GM13977 (cell line): ENCODE measurements at places on chromosomes 7 and 10.

DNA sequence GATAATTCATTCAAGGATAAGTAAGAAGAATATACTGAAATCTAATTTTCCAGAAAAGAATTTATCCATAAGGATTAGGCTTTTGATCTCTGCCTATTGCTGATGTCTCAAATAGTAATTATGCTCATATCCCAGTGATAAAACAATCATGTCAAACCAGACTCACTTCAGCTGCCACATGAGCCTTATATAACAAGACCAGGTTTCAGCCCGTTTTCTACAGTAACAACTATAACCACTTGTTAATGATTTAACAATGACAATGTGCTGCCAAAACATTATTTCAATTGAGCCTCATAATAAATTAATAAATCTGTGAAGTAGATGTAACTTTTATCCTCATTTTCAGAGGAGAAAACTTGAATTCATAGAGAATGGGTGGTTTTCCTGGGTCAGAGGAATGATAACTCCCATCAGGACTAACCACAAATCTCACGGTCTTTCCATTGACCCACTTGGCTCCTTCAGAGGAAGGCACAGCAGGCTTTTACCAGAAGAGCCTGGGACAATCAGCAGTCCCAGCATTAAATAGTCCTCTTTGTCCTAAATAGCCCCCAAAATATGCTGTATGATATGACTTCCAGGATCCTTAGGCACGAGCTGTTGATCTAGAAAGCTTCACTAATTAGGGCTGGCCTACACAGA is 42.5 kb upstream of the SLIT1 start:
- DNase-seq, result no peak

GRCh38 chr10:112783351-112784021 is 166.6 kb upstream of the TCF7L2 start:
- no peak for DNase-seq

- DNase-seq, result no peak
These were observed 25.3 kb downstream of the ASNS start for GRCh38 chr7:97846945-97847344.

DNA sequence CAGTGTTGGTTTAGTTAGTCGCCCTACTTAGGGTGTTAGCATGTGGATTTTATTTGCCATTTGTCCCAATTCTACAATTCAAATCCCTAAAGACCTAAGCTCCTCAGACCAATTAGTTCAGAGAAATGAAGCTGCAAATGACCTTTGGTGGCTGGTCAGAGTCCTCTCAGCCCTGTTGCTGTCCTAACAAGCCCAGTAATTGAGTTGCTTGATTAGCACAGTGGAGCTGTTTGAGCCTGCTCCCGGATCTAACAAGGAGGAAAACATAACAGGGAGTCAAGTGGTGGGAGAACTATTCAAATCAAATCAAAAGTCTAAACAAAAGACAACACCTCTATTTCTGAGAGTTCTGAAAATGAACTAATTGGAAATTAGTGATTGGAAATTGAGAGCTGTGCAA is 22.1 kb downstream of the ZDHHC6 start:
- no peak for DNase-seq

GRCh38 chr7:92678291-92678920 is 88.2 kb upstream of the FAM133B start:
- no peak for DNase-seq

DNA sequence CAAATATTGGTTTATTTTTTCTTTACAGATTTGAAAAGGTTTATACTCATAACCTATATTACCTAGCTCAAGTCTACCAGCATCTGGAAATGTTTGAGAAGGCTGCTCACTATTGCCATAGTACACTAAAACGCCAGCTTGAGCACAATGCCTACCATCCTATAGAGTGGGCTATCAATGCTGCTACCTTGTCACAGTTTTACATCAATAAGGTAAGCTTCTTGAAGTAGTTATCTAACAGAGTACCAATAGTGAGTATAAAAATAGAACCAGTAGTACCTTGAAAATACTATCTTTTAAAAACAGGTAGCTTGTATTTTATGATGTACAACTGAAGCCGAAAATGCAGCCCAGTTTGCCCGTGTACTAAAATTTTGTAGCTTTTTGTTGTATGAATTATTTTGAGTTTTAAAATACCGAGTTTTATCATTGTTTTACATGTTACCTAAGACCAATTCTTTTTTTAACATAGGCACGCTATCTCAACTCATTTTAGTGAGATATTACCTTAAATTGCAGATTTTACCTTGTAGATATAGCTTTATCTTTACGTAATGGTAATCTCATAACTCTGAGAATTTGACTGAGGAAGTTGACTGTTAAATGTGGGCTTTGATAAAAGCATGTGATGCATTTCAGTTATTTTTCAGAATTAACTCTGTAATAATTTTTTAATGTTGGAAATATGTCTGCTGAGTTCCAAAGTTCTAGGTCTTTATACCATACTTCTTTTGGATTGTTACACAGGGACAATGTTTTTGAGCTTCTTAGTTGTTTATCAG is 17.3 kb downstream of the KIFBP start:
- no peak for DNase-seq

- no peak for DNase-seq
These were observed 25.0 kb upstream of the KAT6B start for GRCh38 chr10:74801447-74801846.

- peak; percentile 56 for DNase-seq
These were observed 14.8 kb upstream of the WAPL start for GRCh38 chr10:86536294-86536861.

- DNase-seq, result no peak
These were observed 47.9 kb downstream of the PTPRN2 start for GRCh38 chr7:158539711-158540146.

DNA sequence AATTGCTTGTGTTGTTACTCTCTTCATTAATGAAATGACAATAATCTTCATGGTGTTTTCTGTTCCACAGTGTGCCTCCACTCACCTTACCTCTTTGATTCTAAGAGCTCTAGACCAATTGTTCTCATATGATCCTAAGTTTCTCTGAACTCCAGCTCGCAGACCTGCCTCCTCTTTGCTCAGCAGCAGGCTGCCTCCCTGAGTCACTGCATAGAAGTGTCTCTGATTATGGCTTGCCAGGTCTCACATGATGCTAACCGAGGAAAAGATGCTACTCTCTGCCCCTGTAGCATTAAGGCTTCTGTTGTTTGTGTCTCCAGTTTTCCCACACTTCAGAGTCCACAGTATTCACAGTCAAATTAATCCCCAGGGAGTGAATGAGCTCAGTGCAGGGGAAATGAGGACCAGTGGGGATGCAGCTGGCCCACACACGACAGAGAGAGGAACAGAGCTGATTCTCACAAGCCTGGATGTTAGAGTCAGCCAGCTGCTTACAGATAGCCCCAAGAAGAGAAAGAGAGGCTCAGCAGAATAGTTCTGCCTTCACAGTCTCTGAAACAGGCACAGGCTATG is 145.9 kb upstream of the EGR2 start:
- no peak for DNase-seq

DNA sequence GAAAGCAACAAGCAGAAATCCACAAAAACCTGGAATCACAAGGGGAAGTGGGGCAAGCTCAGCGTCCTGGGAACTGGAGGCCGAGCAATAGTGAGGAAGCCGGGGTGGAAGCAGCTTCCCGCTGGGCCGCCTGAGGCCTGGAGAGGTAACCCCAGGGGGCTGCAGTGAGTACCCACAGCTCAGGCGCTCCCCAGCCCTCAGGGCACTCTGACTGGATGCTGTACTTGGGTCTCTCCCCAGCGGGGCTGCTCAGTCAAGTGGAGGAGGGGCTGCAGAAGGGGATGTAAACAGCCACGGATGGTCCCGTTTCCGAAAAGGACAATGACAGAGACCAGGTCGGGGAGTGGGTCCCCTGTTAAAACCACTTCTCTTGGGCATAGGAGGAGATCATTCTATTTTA is 50.3 kb downstream of the SLIT1 start:
- DNase-seq, result no peak

- no peak for DNase-seq
These were observed 220.2 kb upstream of the STEAP1 start for GRCh38 chr7:89934101-89934500.

- DNase-seq, result no peak
These were observed 218.8 kb downstream of the AUTS2 start for GRCh38 chr7:69817121-69817520.

- no peak for DNase-seq
These were observed 30.9 kb downstream of the TMEM120A start for GRCh38 chr7:75963381-75963995.

GRCh38 chr10:108490944-108491343 is 1326.4 kb upstream of the SORCS1 start:
- no peak for DNase-seq

DNA sequence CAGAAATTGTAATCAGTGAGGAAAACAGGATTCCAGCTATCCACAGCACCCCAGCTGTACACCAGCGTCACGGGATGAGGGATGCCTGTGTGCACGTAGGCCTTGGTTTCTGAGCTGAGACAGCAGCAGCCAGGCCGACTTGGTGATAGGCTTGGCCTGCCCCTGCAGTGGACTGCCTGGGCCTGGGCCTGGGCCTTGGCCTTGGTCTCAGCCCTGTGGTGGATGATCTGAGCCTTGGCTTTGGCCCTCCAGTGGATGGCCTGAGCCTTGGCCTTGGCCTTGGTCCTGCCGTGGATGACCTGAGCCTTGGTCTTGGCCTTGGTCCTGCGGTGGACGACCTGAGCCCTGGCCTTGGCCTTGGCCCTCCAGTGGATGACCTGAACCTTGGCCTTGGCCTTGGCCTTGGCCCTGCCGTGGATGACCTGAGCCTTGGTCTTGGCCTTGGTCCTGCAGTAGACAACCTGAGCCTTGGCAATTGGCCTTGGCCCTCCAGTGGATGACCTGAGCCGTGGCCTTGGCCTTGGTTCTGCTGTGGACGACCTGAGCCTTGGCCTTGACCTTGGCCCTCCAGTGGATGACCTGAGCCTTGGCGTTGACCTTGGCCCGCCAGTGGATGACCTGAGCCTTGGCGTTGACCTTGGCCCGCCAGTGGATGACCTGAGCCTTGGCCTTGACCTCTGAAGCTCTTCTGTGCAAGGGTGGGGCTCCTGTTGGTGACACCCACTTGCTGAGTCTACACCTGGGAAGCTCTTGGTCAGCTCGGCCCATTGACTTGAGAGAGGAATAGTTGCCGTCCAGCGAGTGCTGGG is 93.8 kb downstream of the CUX1 start:
- no peak for DNase-seq

DNA sequence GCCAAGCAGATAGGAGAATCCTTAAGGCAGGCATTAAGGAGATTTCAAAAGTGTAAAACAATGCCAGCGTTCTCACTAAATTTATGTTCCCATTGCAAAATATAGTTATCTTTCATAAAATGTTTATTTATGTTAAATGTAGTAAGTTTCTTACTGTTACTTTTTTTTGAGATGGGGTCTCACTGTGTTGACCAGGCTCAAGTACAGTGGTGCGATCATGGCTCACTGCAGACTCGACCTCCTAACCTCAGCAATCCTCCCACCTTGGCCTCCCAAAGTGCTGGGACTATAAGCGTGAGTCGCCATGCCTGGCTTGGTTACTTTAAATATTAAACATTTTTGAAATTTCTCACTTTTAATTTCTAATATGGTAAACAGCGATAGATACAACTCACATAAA is 31.8 kb upstream of the PRKAR2B start:
- DNase-seq, result no peak

DNA sequence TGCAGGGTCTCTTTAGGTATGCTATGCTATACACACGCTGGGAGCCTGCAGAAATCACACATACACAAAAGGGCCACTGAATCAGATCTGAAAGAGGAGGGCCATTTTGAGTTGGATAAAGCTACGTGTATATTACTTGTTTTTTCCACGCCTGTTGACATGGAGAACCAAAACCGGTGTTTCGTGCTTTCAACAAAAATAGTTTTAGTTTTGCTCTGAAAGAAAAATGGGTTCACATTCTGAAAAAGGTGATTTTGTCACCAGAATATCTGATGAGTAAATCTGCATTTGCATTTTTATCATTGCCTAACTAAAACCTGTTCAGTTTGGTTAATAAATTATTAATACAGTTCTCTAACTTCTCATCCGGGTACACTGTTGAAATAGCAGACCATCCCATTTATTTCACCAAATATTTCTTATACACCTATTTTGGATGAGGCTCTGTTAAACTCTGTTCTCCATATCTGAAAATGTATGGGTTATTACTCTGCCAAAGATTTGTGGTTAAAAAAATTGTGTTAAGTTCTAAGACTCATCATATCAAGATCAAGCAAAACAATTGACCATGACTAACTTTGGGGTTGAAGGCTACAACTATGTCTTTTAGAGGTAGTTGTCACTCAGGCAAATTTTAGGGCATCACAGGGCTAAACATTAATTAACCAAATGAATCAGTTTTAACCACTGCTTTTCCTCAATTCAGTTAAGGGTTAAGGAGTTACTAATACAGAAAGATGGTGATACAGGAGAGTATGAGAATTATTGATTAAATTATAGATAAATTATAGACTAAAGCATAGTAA is 101.2 kb upstream of the RPA3 start:
- no peak for DNase-seq

DNA sequence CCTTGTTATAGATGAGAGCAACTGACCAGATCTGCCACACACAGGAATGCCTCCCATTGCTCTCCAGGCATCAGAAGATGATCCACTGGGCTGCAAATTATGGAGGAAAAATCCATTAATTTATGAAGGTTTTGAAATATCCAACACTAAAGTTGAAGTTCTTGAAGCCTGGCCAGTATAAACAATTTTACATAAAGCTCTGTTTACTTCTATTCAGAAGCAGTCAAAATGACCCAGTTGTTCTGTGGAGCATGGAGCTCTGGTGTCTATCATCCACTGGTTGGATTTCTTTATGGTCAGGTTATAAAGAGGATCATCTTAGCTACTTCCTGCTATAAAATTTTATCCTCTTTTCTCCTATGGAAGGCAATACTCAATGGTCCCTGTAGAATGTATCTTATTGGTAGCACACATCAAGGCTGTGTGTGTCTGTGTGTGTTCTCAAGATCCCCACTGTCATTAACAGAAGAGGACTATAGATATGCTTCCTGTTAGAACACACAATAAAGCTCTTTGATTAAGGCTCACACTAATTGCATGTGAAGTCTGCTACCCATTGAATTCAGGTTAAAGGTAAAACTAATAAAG is 747.4 kb downstream of the SUGCT start:
- DNase-seq, result no peak

DNA sequence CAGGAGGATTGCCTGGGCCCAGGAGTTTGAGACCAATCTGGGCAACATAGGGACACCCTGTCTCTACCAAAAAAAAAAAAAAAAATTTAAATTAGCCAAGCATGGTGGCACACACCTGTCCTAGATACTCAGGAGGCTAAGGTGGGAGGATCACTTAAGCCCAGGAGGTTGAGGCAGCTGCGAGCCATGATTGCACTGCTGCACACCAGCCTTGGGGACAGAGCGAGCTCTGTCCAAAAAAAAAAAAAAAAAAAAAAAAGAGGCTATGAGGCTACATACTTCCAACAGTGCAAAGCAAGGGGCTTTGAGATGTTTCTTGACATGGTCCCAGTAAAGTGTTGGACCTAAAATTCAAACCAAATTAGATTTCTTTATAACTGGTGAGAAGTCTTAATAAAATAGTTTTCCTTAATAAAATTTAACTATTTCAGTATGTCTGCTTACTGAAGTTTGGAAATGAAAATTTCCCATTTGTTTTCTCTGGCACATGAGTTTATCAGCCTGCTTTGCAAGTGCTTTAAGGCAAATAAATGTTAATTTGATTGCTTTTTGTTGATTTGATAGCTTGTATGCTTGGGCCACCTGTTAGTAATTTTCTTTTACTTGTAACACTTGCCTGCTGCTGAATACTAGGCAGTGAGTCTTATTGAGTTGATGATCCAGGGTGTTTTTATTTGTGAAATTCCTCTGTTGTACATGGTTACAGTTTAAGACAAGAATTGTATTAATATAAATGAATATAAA is 16.1 kb downstream of the CALU start:
- no peak for DNase-seq
